B cell (primary cell): ENCODE measurements at places on chromosomes 7 and 10.

- peaks cover 12% of the 10 kb centered on the region for H3K4me1 ChIP-seq
- H3K4me3 ChIP-seq = peak overlapping the region; percentile 66
- peaks cover 8% of the 10 kb centered on the region for H3K36me3 ChIP-seq
- DNase-seq = no peak
- peak overlapping the region; percentile 63 for H3K27ac ChIP-seq
Measured at GRCh38 chr10:45001381-45002148, 842 bp downstream of the ZNF22 start.

DNA sequence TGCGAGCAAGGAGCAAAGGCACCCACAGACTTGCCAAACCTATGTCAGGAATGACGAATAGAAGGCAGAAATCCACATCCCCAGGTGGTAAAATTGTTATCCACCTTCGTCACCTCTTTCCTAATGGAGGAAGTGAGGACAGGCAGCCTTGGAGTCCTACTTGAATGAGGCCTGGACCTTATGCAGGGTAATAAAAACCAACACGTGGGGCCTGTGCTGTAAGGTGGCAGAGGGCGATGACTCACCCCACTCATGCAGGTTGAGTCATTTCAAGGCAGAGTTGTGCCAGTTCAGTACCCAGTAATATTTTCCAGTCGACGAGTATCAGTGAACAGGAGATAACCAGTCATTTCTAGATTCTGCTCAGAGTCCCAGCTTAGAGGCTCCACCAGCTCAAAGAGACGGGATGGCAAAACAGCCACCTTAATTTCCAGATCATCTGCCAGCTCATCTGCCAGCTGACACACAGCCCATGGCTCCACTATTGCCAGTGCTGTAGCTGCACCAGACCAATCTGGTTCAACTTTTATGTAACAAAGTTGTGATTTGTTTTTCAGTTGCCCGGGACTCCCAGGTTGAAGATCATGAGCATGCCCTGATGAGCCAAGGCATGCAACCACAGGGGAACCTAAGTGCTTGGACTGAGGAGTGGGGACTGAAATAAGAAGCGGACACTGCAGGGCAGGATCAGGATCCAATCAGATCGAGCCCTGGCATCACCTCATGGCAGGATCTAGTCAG is 176.2 kb upstream of the ITGB1 start:
- DNase-seq = no peak
- H3K27me3 ChIP-seq = no peaks in the 10 kb centered on the region
- H3K27ac ChIP-seq = no peak overlapping the region
- no peaks in the 10 kb centered on the region for H3K36me3 ChIP-seq

- H3K27me3 ChIP-seq = no peaks in the 10 kb centered on the region
- H3K4me1 ChIP-seq = peaks cover 5% of the 10 kb centered on the region
- DNase-seq = no peak
- H3K4me3 ChIP-seq = no peak overlapping the region
- H3K36me3 ChIP-seq = peaks cover 7% of the 10 kb centered on the region
Measured at GRCh38 chr7:17307558-17307957, 9.1 kb downstream of the AHR start.

DNA sequence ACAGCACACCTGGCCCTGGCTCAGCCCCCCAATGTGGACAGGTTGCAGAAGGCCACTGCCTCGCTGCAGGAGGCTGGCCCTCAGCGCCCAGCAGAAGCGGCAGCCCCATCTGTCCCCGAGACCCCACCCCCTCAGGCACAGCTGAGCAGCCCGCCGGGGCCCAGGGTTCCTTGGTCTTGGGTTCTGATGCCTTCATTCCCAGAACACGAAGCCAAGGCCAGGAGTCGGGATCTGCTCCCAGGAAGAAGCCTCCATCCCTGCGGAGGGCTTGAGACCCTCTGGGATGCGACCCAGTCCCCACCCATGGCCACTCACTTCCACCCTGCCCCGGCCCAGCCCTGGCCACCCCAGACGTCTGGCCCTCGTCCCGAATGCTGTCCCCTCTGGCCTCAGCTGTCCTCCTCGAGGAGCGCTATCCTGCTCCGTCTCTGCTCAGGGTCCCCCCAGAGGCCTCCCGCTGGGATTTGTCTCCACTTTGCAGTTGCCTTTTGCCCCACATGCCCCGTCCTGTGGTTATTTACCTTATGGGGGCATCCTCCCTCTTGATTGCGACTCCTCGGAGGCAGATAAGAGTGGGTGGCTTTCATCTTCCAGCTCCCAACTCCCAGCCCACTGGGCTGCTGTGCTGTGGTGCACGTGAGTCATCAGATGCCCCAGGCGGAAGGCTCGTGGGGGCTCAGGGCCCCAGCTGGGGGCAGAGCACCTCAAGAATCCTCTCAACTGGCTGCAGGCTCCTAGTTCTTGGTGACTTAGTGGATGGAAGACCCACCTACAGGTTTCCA is 97.5 kb downstream of the MKI67 start:
- peaks cover 15% of the 10 kb centered on the region for H3K4me1 ChIP-seq
- no peaks in the 10 kb centered on the region for H3K36me3 ChIP-seq
- H3K27me3 ChIP-seq = no peaks in the 10 kb centered on the region
- DNase-seq = no peak
- H3K4me3 ChIP-seq = no peak overlapping the region
- H3K27ac ChIP-seq = no peak overlapping the region

- H3K27ac ChIP-seq = peak overlapping the region; percentile 54
- no peaks in the 10 kb centered on the region for H3K36me3 ChIP-seq
- peak overlapping the region; percentile 17 for H3K4me3 ChIP-seq
- peak; percentile 70 for DNase-seq
- no peaks in the 10 kb centered on the region for H3K27me3 ChIP-seq
- peaks cover 91% of the 10 kb centered on the region for H3K4me1 ChIP-seq
Measured at GRCh38 chr10:33114451-33114952, 156.5 kb upstream of the ITGB1 start.

DNA sequence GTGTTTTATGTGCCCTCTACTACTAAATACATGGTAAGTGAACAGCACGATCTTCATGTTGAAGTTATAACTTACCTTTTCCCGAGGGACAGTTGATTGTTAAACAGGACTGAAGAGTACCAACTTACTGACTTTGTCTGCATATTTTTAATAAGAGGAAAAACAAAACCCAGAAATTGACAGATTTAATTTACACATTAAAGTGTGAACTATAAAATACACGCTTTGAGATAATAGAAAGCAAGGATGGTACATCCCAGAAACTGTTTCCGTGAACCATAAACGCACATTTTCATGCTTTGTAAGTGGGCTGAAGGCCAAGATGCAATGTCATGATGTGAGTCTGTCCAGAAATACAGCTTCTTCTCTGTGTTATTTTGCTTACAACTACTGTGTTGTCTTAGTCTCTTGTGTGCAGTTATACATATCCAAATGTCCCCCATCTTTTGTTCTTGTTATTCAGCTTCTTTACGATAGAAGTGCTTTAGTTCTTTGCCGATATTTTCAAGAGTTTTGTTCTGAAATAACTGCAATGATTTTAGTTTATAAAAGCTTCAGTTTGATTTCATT is 190.1 kb downstream of the MLLT10 start:
- no peaks in the 10 kb centered on the region for H3K36me3 ChIP-seq
- no peak overlapping the region for H3K4me3 ChIP-seq
- DNase-seq = no peak
- no peaks in the 10 kb centered on the region for H3K4me1 ChIP-seq
- H3K27me3 ChIP-seq = no peaks in the 10 kb centered on the region

DNA sequence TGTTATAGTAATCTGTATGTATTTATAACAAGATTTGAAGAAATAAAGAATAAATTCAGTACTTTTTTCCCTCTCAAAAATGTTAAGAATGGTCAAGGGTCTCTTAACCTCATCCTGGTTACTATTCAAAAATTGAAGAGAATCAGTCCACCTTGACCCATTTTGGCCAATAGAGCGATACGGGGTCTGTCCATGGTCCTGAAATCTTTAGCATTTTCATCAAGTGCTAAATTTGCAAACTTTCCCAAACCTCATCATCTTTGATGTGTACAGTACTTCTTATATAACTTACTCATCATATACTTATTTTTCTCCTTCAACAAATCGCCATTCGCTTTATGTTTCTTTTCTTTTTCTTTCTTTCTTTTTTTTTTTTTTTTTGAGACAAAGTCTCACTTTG is 23.6 kb downstream of the TMEM178B start:
- H3K27me3 ChIP-seq = no peaks in the 10 kb centered on the region
- no peaks in the 10 kb centered on the region for H3K4me1 ChIP-seq
- H3K36me3 ChIP-seq = no peaks in the 10 kb centered on the region
- no peak overlapping the region for H3K27ac ChIP-seq
- DNase-seq = no peak
- no peak overlapping the region for H3K4me3 ChIP-seq

DNA sequence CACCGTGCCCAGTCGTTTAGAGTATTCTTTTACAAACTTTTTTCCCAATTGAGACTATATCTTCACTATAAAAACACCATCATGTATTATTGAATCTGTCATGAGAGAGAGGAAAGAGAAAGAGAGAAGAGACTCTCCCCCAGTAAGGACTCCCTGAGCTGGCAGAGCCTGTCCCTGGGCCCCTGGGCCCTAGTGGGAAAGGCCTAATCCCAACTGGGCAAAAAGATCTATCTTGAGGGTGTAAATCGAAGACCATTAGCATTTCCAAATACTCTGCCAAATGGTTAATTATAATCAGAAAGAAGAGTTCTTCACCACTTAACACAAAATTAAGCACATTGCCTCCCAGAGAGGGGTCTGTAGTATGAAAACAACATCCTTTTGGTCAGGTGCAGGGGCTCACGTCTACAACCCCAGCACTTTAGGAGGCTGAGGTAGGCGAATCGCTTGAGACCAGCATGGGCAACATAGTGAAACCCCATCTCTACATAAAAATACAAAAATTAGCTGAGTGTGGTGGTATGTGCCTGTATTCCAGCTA is 108.2 kb downstream of the SKIDA1 start:
- H3K27me3 ChIP-seq = no peaks in the 10 kb centered on the region
- H3K36me3 ChIP-seq = no peaks in the 10 kb centered on the region
- H3K4me3 ChIP-seq = no peak overlapping the region
- DNase-seq = no peak

DNA sequence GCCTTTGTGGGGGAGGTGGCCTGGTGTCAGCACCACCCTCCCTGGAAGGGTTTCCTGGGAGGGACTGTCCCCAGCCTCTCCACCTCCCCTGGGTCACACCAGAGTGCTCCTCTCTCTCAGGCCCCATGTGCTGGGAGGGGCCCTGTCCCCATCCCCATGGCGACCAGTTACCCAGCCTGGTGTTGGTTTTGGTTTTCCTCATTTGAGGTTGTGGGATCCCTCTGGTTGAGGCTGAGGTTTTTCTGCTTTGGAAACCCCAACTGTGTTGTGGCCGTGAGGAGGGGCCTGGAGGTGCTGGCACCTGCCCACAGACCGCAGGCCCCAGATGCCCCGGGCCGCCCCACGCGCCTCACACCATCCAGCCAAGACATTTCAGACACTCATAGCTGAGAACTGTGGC is 106.3 kb downstream of the GRK5 start:
- H3K27me3 ChIP-seq = no peaks in the 10 kb centered on the region
- DNase-seq = peak; percentile 87
- H3K27ac ChIP-seq = peak overlapping the region; percentile 42
- H3K4me3 ChIP-seq = no peak overlapping the region
- H3K36me3 ChIP-seq = no peaks in the 10 kb centered on the region
